Stimulated activated CD4-positive, alpha-beta T cell treated with anti-CD3 and anti-CD28 coated beads, Interleukin-1b, Interleukin-23, amount 100 ng/mL, for 4 hours (primary cell): ENCODE measurements at places on chromosomes 2 and 18.

GRCh38 chr2:84283506-84283905 lies 175.6 kb downstream of the SUCLG1 start:
- DNase-seq = no peak

GRCh38 chr18:42183746-42184145 lies 228.7 kb downstream of the PIK3C3 start:
- DNase-seq = no peak

- DNase-seq = no peak
Observed at GRCh38 chr2:39492095-39492590, 55.1 kb upstream of the MAP4K3 start.

- DNase-seq = no peak
Observed at GRCh38 chr2:88329815-88330603, 122.5 kb downstream of the FOXI3 start.

- DNase-seq = no peak
Observed at GRCh38 chr2:275466-275865, 10.7 kb downstream of the ACP1 start.

DNA sequence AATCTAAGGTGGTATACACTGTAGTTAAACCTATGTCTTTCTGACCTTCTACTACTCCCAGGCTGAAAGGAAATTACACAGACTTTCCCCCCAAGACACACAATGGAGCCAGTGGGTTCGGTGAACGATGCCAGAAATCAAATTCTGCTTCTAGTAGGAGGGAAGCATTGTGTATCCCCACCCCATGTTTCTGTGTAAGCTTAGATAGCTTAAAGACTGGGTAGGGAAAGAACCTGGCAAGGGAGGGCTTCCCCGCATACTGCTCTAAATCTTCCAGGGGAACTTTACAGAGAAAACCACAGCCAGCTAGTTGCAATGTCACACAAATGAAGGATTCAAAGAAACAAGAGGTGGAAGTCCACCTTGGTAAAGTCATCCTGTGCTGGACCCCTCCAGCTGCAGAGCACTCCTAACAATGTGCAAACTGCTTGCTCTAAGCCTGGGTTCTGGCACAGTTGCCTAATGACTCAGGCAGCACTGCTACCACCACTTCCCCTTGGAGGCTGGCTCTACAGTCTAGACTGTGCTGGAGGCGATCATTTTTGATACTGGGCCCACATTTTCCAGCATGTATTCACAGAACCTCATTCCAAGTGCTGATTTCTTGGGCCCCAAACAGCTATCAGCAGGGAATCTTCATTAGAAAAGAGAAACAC lies 47.5 kb downstream of the TRIB2 start:
- DNase-seq = no peak
